ENCODE measurements at places on chromosomes 3 and 15. TPM values are rescaled to one million over a fixed set of nuclear protein-coding genes. Genes with fewer than 3 reads are reported as not detected.
A peak's percentile ranks its signal among the peaks of the same experiment; 100 is the strongest.

DNA sequence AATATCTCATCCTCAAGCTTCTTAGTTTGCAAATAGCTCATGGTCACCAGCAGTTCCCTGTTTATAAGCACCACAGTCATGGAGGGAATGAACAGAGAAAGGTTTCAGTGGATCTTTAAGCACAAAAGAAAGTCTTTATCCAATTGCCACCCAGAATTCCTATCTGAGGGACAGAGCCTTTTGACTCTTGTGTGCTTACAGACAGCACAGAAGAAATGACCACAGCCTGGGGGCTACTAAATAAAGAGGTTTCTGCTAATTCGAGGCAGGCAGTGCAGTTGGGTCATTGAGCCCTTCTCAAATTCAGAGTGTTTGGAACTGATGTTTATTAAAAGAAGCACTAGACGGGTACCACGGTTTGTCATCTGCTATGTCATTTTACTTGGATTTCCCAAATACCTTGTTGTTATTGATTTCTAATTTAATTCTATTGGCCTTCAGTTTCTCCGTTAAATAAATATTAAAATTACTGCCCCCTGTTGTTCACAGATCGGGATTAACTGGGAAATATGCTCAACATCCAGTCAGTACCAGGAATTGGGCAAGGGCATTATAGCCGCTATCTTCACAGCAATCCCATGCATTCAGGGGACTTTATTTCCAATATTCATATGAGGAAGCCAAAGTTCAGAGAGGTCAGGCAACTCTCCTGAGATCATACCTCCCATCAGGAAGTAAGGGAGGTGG lies 3.6 kb downstream of the PRICKLE2 start:
- no peak for DNase-seq
- no peak overlapping the region for H3K27ac ChIP-seq
- no peak overlapping the region for H3K4me3 ChIP-seq

The ZPLD1 gene
- not detected for total RNA-seq

DNA sequence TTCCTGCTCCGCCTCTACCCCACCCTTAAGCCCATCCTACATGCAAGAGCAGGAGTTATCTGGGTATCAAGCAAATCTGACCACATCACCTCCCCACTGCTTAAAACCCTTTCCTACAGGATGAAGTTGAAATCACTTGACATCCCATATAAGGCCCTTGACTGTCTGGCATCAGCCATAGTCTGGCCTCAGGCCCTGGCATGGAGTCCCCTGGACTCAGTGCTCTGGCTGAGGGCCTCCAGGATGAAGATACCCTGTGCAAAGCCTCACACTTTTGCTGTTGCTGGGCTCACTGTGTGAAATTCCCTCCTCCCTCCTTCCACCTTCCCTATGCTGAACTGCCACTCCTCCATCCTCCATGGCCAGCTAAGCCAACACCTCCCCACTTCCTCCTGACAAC lies 65.2 kb upstream of the GLCE start:
- no peaks in the 10 kb centered on the region for H3K36me3 ChIP-seq
- H3K4me3 ChIP-seq = no peak overlapping the region
- no peaks in the 10 kb centered on the region for H3K4me1 ChIP-seq

DNA sequence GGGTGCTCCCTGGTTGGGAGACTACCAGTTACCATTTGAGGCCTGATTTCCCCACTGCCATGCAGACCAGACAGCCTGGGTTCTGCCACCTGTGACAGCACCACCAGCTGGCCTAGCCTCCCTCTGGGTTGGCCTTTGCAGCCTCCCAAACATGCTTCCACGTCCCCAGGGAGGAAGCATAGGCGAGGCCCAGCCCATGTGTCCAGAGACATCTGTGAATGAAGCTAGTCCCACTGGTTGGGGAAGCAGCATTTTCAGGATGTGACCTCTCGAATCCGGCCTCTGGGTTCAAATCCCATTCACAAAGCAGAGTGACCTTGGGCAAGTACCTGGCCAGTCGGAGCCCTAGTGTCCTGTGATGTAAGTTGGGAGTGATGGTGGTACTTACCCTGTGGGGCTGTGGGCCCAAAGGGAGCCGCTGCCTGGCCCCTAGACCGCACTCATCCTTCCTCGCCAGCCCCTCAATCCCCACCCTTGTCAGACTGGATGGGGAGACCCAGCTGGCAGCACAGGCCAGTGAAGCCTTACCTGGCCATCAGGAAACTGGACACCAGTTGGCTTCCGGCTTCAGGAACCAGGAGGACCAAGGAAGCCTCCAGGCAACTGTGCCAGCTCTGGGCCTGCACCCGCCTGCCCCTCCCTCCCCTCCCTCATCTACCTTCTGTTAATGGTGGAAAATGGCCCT lies 6.0 kb downstream of the KLF15 start:
- peaks cover 1% of the 10 kb centered on the region for H3K4me1 ChIP-seq
- no peak overlapping the region for H3K27ac ChIP-seq
- no peak for DNase-seq
- no peak overlapping the region for H3K4me3 ChIP-seq
- peaks cover 7% of the 10 kb centered on the region for H3K27me3 ChIP-seq

The LMAN1L gene
- 1.0 TPM for total RNA-seq

DNA sequence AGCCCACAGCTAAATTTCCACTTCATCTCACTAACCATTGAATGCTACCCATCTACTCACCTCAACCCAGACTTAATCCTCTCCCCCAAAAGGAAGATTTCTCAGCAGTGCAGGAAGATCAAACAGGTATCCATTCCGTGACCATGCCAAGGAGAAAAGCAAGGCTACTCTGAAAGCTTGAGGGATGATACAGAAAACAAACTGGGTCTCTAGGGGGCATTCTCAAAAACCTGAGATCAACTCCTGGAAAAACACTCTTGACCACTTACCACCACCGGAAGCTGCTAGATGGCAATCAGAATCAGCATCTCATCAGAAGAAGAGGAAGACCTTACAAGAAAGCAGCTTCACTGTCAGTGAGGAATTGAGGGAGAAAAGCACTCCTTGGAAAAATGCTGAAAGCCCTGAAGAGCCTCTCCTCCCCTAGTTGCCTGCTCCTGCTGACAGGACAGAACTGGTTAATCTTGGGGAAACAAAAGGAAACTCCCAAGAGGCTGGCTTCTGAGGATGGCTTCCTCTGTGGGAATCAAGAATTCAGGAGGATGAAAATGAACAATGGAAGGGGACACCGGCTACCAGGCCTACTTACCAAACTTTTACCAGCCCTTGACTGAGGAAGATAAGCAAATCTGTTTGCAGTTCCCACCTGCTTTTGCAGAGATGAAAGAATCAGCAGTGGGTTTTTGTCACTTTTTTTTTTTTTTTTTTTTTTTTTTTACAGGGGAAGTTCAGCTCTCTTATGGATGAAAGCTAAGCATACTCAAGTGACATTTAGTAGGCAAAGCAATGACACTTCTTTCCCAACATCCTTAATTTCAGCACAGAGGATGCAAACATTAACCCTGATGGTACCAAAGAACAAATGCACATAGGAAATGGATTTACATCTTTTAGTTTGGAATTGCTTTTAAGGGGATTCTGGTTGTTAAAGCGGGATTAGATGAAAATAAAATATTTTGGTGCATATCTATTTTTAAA lies at the start of gene ATP8B4:
Gene ATP8B4 (minus strand): TSS at position 171 of the 978 bp plus-strand sequence. CDS start 12,267 bp downstream, outside the sequence.
- no peaks in the 10 kb centered on the region for H3K27me3 ChIP-seq
- H3K27ac ChIP-seq = peak within 1 kb of the TSS; percentile 91
- peak within 1 kb of the TSS; percentile 89 for H3K4me3 ChIP-seq
- DNase-seq = peak; percentile 63
- H3K36me3 ChIP-seq = peaks cover 51% of the 10 kb centered on the region
- peaks cover 54% of the 10 kb centered on the region for H3K4me1 ChIP-seq

- no peak overlapping the region for H3K27ac ChIP-seq
- no peak overlapping the region for H3K4me3 ChIP-seq
- no peaks in the 10 kb centered on the region for H3K36me3 ChIP-seq
- peaks cover 9% of the 10 kb centered on the region for H3K27me3 ChIP-seq
- no peaks in the 10 kb centered on the region for H3K4me1 ChIP-seq
Measured at GRCh38 chr15:66195621-66196230, 57.8 kb downstream of the MEGF11 start.

The ULK3 gene
- 56.9 TPM for total RNA-seq

DNA sequence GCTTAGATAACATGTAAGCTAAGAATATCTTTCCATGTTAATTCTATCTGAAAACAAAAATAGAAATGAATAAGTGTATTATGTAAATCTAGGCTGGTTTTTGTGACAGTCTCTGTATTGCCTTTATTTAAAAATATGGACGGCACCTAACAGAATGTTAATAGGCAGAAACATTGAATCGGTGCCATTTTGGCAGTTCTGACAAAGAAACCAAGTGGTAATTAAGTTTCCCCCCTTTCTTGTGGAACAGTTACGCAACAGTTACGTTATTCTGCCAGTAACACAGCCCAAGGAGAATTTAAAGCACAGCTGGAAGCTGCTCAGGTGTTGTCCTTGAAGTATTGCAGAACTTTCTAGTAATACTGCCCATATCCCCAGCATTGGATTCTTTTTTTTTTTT lies 21.5 kb downstream of the LARS2 start:
- H3K27me3 ChIP-seq = no peaks in the 10 kb centered on the region
- H3K27ac ChIP-seq = no peak overlapping the region
- peaks cover 8% of the 10 kb centered on the region for H3K4me1 ChIP-seq
- no peak overlapping the region for H3K4me3 ChIP-seq

The SLC22A13 gene
- total RNA-seq = 0.58 TPM

DNA sequence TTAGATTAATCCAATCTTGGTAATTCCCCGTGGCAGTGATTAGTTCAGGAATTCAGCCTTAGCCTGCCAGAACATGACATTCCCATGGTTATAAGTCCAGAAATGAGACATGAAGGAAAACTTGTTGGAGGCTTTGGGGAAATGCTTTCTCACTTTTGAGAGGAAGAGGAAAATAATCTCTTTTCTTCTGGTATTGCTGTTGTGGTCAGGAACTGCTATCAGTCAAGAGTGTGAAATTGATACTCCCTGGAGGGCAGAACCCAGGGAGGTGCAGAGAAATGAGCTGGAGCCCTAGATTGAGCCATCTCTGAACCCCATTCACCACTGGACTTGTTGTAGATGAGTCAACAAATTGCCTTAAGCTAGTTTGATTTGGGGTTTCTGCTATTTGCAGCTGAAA lies 38.6 kb upstream of the APH1B start:
- peaks cover 46% of the 10 kb centered on the region for H3K36me3 ChIP-seq
- no peaks in the 10 kb centered on the region for H3K27me3 ChIP-seq
- DNase-seq = peak; percentile 31
- H3K4me3 ChIP-seq = no peak overlapping the region
- peaks cover 60% of the 10 kb centered on the region for H3K4me1 ChIP-seq
- H3K27ac ChIP-seq = no peak overlapping the region

GRCh38 chr3:171614318-171614921 lies 154.2 kb upstream of the TNIK start:
- no peak for DNase-seq
- H3K4me3 ChIP-seq = no peak overlapping the region
- H3K4me1 ChIP-seq = no peaks in the 10 kb centered on the region
- no peak overlapping the region for H3K27ac ChIP-seq

DNA sequence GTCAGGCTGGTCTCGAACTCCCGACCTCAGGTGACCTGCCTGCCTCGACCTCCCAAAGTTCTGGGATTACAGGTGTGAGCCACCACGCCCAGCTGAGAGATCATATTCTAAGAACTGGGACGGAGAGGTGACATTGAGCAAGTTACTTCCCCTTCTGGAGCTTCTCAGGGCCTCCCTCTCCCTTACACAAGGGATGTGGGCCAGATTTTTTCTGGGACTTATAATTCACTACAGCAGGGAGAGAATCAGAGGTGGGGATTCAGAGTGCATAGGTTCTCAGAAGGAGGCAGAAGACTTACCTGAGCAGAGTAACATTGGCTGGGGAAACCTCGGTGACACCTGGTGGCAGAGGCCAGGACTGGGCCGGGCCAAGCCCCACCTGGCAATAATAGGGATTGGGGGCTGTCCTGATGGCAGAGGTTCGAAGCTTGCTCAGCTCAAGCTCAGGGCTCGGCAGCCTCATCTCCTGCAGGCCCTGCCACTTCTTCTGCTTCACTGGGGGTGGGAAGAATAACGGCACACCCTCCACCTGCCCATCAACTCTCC lies 6.8 kb downstream of the LTK start:
- H3K4me3 ChIP-seq = no peak overlapping the region
- no peak for DNase-seq
- peaks cover 48% of the 10 kb centered on the region for H3K27me3 ChIP-seq
- peaks cover 18% of the 10 kb centered on the region for H3K4me1 ChIP-seq
- H3K36me3 ChIP-seq = no peaks in the 10 kb centered on the region

The NAA80 gene
- total RNA-seq = 28.5 TPM

The RBPMS2 gene
- total RNA-seq = not detected

The TTLL13 gene
- 1.3 TPM for total RNA-seq

The ZNF770 gene
- total RNA-seq = 35.1 TPM

DNA sequence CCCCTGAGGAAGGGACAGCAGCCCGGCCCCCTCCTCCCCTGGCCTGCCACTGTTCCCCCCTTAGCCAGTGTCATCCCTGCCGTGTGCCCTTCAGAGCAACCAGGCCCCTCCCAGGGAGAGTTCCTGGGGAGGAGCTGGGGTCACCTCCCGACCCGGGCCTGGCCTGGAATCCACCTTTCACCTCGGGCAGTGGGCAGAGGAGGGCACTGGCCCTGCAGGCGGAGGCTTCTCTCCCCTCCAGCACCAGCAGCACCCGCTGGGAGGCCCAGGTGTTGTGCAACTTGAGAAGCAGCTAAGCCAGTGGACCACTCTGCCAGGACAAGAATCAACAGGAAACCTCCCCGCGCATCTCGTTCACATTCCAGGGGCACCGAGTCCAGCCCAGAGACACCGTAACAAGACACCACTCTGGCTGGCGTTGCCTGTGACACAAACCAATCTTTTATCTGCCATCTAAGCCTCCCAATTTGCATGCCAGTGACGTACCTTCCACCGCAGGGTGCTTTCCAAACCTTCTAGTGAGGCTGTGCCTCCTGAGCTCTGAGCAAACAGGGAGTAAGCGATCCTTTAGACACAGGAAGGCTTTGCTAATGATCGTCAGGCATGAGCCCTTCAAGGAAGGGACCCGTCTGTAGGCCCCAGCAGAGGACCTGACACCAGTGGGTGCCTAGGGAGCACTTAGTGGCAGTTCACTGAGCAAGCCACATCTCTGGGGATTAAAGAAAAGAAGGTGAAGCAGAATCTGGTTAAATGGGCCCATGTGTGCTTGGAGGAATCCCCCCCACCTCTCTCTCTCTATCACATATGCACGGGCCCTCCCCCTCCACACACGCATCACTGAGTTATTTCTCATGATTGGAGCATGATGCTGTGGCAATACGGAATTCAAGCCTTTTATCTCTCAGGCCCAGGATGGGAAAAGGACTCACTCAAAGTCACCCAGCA lies 98.9 kb upstream of the TLE3 start:
- peaks cover 13% of the 10 kb centered on the region for H3K27me3 ChIP-seq
- H3K4me1 ChIP-seq = no peaks in the 10 kb centered on the region
- no peaks in the 10 kb centered on the region for H3K36me3 ChIP-seq
- no peak for DNase-seq
- no peak overlapping the region for H3K27ac ChIP-seq

The CLPX gene
- 42.9 TPM for total RNA-seq

The PLSCR5 gene
- total RNA-seq = not detected

All from activated CD8-positive, alpha-beta T cell treated with anti-CD3 and anti-CD28 coated beads, Interleukin-2, amount 10 ng/mL, durations not matched to agents 7 days and 5 days (primary cell).